ENCODE measurements at places on chromosomes 11 and 22. TPM values are rescaled to one million over a fixed set of nuclear protein-coding genes. Genes with fewer than 3 reads are reported as not detected.

DNA sequence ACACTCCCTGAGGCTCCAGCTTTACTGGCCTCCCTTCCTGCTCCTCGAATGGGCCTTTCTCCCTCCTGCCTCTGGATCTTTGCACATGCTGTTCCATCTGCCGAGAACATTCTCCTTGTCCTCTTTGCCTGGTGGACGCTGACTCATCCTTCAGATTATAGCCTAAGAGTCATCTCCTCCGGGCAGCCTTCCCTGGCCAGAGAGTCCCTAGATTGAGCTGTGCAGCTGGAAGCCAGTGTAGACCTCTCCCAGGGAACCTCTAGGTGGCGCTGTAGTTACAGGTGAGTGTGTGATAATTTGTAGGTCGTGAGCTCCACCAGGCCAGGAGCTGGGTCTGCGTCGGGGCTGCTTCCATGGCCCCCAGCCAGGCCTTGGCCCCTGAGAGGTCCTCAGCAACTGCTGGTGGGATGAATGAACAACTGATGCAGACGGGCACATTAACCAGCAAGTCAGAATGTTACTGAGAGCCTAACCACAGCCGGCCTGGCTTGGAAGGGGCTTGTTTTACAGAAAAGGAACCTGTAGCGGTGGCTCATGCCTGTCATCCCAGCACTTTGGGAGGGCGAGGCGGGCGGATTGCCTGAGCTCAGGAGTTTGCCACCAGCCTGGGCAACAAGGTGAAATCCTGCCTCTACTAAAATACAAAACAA, 8.7 kb downstream of the PNPLA5 start:
- DNase-seq, result peak; percentile 51

The OR52I2 gene
- total RNA-seq, result 0.09 TPM

The MIAT gene
- 1.1 TPM for total RNA-seq

The OR5F1 gene
- total RNA-seq, result not detected

The SYT12 gene
- 0.09 TPM for total RNA-seq

- DNase-seq, result no peak
Observed at GRCh38 chr11:30762188-30762587, 176.0 kb upstream of the MPPED2 start.

DNA sequence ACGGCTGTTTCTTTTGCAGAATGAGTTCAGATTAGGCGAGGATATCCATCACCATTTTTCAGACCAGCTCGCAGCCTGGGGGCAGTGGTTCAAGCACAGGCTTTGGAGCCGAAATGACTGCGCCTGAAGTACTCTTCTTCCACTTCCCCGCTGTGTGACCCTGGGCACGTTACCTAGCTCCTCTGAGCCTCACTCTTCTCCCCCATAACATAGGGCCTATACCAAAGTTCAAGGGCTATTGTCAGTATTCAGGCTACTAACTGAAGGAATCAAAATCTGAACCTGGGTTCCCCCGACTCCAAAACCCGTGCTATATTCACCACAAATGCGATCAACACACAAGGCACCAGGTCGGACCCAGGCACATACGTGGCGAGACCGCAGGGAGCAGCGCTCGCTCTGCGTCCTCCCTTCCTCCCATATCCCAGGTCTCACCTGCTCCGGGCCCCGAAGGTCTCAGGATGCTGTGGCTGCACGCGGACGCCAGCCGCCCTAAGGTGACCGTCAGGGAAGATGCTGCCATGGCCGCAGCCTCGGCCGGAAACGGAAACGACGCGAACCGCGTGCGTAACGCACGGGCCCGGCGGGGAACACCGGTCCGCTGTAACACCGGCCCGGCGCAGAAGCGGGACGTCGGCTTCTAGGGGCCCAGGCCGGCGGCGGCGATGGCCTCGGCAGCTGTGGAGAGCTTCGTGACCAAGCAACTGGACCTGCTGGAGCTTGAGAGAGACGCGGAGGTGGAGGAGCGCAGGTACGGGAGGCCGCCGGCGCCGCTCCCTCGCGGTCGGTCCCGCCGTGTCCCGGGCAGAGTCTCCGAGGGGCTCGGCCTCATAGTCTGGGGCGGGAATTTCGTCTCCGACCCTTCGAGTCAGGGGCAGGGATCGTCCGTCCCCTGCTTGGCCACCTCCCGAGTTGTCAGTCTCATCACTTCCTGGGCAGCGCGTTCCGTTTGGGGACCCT, at the start of the genes IGHMBP2 and MRPL21:
Gene IGHMBP2 (plus strand): TSS at position 604 of the 960 bp plus-strand sequence. CDS start 62 bp downstream, at position 666.
Gene MRPL21 (minus strand): TSS at position 545 of the 960 bp plus-strand sequence. CDS start 22 bp downstream, at position 523.
- peak; percentile 67 for DNase-seq

The TMEM80 gene
- total RNA-seq, result 17.7 TPM

GRCh38 chr11:100545970-100546369, 141.1 kb upstream of the ARHGAP42 start:
- DNase-seq, result no peak

DNA sequence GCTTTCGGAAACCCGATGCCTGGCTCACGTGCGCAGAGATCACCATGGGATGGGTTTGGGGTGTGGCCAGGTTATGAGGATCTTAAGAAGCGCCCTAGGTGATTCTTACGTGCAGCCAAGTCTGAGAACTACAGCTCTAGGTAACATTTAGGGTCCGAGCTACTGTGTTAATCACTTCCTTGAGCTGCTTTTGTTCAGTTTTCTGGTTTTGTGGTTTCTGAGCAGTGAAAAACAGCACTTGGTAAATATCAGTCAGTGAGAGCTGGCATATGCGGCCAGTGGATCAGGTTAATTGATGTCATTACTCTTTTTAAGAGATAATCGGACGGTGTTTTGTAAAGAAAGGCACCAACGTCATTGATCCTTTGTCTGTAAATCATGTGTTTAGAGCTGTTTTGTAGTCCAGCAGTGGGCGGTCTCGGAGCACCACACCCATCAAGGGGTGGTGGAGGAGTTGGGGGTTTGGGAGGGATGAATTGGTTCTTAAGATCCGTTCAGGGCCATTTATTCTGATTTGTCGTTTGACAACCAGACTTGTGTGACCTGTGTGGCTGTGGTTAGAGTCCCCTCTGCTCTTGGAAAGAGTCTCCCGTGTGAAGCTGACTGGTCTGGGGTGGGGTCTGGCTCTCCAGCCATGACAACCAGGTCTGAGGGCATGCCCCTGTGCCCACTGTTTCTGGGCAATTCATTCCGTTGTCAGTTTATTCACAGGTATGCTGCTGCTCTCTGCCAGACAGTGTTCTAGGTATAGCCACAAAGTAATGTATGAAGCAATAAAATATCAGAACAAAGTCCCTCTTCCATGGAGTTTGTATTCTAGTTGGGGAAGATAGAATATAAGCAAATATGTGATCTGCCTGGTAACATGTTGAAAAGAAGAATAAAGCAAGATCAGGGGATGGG, 61.9 kb upstream of the SORL1-AS1 start:
- DNase-seq, result no peak

DNA sequence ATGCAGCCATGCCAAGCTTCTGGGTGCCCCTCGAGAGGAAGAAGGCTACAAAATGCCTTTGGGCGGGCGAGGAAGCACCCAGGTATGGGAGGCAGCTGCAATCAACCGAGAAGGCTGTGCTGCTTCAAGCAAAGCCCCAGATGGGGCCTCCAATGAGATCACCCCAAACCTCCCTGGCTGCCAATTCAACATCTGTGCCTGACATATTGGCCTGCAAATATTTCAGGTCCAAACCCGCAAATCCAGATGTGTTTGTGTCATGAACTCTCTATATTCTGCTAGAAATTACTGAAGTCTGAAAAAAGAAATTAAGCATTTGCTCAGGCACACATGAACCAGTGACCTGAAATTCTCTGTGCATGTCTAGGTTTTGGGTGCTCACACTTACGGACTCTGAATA, 78.8 kb upstream of the RCN1 start:
- DNase-seq, result no peak

The TBX10 gene
- total RNA-seq, result 0.05 TPM

The MAPK12 gene
- 2.2 TPM for total RNA-seq

DNA sequence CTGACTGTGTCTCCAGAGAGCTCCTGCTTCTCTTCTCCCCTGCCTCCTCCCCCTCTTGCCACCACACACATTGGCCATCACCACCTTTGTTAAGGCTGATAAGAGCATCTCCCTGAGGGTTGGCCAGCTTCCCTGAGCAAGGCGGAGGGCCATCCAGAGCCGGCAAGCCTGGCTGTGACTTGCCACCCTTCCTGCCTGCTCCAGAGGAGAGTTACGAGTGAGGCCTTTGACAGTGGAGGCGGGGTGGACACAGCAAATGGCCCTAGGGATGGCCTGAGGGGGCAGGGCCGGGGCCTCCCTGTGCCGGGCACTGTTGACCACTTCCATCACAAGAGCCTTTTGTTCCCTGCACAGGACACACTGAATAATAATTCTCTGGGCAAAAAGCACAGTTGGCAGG, 5.4 kb downstream of the FREY1 start:
- DNase-seq, result no peak

GRCh38 chr11:72720047-72720446, 32.2 kb downstream of the ARAP1 start:
- DNase-seq, result no peak

The OR4D5 gene
- total RNA-seq, result not detected

DNA sequence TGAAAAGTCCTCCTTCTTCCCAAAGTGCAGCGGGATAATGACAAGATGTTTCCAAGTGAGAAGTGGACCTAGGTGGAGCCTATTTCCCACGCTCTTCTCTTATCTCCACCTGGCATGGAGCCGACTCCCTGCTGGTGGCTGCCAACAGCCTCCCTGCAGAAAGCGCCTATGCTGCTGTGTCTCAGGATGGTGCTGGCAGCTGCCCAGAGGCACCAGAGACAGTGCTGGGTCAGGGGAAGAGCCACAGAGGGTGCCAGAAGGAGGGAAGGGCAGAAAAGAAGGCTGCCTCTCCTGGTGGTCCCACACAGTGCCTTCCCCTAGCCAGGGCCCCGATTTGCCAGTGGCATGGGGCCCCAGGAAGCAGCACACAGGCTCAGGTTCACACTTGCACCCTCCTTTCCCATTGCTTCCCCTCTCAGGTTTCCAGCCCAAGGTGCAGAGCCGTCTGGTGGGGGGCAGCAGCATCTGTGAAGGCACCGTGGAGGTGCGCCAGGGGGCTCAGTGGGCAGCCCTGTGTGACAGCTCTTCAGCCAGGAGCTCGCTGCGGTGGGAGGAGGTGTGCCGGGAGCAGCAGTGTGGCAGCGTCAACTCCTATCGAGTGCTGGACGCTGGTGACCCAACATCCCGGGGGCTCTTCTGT, 19.0 kb downstream of the CD5 start:
- no peak for DNase-seq

- DNase-seq, result peak; percentile 79
Observed at GRCh38 chr11:61967116-61967923, at the start of gene FTH1. Gene FTH1 (minus strand): TSS chr11:61967634. CDS start chr11:61967425, 209 bp downstream.

The OR5P2 gene
- total RNA-seq, result not detected

The SLC25A22 gene
- 5.7 TPM for total RNA-seq

The OR52E6 gene
- total RNA-seq, result not detected

DNA sequence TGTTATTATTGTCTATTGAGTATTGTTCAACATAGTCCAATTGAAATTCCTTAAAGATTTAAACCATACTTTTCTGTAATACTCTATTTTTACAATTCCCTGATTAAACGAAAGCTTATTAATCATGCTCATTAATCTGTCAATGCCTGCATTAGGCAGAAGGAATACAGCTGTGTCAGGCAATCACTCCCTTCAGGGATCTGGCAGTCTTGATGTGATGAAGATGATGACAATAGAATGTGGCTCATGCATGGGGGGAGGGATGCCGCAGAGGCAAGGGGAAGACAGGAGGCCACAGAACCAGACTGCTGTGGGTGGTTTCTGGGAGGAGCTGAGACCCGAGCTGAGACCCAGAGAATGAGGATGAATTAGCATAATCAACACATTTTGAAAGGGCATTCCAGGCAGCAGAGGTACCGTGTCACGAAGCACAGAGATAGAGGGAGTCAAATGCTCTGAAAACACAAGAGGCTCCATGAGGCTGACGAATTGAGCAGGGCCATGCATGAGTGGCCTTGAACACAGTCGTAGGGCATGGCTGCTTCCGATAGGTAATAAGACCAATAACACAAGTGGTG, 1075.5 kb downstream of the OPCML start:
- no peak for DNase-seq

The ACTN3 gene
- 0.05 TPM for total RNA-seq

The RAPSN gene
- 0.42 TPM for total RNA-seq

DNA sequence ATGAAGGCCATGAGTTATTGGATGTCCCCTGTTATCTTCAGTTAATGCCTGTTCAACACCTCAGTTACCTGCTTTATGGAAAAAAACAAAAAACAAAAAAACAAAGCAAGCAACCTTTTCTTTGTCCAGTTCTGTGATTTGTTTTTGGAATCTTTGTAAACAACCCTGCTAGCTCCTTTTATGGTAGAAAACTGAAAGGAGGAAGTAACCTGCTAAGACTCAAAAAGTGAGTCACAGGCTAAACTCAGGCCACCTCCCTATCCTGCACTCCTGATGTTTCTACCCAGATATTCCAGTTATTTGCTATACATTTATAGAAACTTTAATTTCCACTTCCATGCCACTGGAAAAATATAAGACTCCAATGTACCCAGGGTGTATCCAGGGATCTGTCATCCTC, 20.6 kb upstream of the TLCD5 start:
- no peak for DNase-seq

- no peak for DNase-seq
Observed at GRCh38 chr11:79702303-79702702, 261.5 kb upstream of the TENM4 start.
